ENCODE measurements at places on chromosomes 11 and 22.

- no peak for DNase-seq
Observed at GRCh38 chr11:31442086-31442485, 67.3 kb downstream of the IMMP1L start.

- DNase-seq = no peak
Observed at GRCh38 chr11:101509922-101510321, 73.9 kb downstream of the TRPC6 start.

DNA sequence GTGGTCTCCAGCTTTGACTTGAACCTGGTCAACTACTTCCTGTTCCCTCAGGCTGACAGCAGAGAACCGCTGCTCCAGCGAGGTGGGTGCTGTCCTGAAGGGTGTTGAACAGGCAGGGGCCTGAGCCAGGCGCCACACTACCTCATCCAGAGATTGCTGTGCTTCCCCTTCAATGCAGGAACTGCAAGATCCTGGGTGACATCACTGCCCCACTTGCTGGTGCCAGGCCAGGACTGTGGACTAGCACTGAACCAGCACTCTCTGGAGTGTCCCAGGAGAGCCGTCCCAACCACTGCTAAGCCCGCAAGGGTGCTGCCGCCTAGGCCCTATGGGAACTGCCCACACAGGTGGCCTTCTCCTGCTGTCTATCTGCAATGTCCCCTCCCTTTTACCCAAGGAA, 51.7 kb downstream of the GAB4 start:
- no peak for DNase-seq

DNA sequence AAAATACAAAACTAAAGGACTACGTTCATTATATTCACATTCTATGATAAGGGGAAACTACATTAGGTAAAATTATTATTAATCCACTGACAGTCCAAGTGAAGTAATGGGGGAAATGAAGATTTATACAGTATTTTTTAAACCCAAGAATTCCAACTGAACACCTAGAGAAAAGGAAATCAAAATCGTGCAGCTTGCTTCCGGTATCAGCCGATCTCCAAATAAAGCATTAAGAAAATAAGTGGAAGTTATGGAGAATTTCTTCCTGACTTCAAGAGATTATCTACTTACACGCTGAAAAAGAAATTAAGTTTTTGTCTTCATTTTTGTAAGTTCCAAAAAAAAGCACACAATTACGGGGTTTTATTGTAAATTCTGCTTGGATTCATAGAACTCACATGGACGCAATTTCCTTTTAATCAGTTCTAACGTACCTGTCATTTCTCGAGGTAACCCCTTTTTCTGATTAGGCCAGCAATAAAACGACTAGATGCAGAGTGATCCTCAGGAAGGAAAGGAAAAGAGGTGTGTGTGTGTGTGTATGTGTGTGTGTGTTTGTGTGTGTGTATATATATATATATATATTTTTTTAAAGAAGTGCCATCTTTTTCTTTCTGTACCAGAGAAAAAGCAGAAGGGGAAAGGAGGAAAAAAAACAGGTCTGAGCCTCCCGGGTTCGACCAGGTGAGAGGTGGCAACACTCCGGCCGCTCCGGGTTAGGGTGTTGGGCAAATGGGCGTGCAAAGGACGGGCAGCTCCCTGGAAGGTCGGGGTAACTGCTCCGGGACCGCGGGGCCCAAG, 1.1 kb downstream of the ZBTB44 start:
- DNase-seq = no peak

DNA sequence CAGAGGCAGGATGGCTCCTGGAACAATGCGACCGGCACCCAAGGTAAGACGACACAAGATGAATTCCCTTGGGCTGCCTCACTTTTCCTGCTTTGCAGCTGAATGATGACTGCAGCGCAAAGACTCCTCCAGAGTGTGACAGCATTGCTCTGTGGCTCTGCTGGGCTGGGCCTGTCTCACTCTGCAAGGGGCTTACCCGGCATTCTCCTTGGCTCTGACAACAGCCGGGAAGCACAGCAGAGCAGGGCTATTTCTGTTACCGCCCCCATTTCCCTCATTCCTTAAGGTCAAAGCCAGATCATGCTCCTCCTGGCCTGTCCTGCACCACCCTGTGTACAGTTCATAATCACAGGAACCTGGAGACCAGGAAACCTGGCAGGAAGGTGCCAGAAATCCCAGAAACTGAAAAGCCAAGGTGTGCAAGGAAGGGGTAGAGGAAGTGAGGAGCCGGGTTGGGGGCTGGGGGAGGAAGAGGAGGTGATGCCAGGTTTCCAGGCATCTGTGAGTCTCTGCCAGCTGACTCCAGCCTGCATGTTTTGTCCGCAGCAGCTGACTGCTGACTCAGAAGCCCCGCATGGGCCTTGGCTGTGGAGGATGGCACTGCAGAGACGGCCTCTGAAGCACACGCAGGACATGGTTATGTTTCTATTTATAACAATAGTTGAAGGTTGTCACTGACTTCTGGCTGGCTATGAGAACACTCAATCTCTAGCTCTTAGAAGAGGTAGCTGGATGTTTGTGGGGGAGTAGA, 113.6 kb downstream of the MICAL3 start:
- no peak for DNase-seq

- DNase-seq = peak; percentile 21
Observed at GRCh38 chr11:111586388-111586831, 15.8 kb upstream of the SIK2 start.

DNA sequence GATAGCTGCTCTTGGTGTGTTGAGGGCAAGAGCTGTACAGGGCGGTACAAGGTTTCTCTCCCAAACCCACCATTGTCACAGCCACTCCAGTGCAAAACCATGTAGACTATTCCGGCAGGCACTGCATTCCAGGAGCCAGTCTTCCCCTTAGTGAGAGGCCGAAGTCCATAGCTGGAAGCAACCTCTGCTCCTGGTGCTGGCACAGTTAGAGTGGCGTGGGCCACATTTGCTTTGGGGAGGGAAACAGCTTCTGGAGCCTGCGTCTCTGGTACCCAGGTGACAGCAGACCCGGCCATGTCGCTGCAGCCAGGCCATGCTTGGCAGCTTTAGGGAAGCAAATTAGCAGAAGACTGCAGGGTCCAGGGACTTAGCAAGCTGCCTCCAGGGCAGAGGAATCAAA, 788.0 kb downstream of the BRD1 start:
- DNase-seq = no peak

DNA sequence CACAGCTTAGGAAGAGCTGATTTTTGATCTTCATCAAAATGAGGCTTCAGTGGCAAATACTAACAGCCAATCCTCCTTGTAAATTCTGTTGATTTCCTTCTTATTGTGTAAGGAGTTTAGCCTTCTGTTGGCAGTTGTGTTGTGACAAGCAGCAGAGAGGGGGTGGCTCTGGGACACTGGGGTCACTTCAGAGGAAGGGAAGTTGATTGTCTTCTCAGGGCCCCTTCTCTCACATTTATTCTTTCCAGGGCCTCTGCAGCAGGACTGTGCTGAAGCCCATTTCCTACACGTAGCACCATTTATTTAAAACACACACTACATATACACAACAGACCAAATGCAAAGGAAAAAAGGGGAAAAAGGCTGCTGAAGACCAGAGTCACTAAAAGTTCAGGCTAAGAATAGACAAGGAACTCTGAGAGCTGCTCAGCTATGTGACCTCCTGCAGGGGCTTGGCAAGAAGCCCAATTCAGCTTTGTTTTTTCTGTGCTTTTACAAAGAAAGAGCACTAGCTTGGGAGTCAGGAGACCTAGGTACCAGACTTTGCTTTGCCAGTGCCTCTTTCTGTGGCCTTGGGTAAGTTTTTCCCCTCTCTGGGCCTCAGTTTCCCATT, 28.3 kb upstream of the UPB1 start:
- DNase-seq = no peak

- no peak for DNase-seq
Observed at GRCh38 chr22:26589367-26589844, 526 bp downstream of the TPST2 start.

DNA sequence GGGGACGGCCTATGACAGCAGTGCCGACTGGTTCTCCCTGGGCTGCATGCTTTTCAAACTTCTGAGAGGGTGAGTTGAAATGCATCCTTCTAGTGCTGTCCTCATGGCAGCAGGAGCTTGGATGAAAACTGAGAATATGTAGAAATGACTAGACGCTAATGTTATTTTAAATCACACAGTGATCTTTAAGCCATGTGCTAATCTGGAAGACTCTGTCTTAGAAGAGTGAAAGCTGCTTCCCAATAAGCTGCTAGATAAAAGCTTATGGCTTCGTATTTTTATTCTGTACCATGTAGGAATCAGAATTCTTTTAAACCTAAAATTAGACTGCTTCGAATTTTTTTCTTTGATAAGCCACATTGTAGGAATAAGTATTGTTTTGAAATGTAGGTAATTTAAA, 46.8 kb upstream of the MYO18B start:
- DNase-seq = no peak

DNA sequence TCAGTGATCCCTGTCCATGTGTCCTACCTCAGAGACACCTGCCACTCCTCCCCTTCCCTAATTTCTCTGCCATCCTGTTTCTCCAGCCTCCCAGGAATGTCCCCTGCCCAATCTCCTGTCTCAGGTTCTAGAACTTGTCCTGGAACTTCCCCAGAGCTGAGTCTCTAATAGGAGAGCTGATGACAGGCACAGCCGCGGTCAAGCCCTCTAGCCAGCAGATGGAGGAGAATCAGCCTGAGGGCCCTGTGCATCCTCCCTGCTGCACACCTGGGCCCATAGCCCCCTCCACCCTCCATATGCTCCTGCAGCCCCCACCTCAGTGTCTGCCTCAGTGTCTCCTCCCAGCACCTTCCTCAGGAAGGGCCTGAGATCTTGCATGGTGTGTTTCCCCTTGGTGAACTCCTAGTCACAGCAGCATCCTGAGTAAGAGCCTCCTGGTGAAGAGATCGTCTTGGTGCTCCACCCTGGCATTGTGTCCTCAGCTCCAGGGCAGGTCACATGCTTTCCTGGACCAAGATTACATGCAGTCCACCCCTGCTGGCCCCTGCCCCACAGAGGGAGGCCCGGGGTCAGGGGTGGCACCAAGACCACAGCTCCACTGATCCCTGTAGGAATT, 43.9 kb upstream of the VPREB1 start:
- no peak for DNase-seq

DNA sequence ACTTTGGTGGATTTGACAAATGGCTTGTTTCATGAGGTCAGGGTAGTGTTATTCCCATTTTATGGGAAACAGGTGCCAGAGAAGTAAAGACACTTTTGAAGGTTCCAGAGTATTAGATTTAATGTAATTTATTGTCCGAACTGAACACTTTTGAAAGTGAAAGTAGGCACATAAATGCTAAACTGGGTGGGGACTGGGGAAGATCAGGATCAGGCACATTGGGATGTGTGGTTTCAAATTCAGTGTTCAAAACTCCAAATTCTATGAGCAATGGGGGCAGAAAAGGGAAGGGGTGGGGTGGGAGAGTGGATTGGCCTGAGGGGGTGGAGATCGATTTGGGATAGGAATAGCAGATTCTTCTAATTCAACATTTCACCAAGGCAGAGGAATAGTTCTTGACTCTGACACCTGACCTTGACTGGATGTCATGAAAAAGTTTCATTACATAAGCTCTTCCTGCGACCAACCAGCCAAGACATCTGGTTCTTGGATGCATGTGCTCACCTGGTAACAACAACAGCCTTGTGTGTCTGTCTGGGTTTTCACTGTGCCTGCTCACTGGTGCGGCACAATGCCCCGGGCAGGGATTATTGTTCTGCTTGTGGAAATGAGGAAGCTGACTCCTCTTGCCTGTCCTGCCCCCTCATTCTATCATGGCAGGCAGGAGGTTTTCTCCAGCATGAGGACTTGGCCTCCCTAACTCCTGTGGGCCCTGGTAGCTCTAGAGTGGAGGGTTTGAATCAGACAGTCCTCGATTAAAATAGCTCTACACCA, 10.8 kb downstream of the PPFIBP2 start:
- no peak for DNase-seq

- DNase-seq = no peak
Observed at GRCh38 chr11:14193644-14194043, 165.3 kb downstream of the RRAS2 start.

- DNase-seq = no peak
Observed at GRCh38 chr11:78603792-78604191, 29.1 kb upstream of the NARS2 start.

DNA sequence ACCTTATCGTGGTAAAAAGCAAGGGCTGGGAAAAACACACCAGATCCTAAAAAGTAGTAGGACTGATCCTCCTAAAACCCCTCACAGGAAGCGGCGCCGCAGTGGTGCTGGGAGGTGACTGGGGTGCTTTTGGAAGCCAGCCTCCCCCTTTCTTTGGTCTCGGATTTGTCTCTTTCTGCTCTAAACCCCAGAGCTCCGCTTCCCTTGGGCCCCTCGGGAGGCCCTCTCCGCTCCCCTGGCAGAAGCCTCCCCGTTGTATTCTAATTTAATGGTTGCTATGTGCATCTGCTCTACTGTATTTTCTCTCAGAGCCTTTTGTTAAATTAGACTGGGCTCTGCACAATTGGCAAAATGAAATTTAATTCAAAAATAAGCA, 587.7 kb downstream of the OPCML start:
- DNase-seq = no peak

GRCh38 chr11:116840224-116840745, 2.9 kb upstream of the APOA1 start:
- DNase-seq = no peak

DNA sequence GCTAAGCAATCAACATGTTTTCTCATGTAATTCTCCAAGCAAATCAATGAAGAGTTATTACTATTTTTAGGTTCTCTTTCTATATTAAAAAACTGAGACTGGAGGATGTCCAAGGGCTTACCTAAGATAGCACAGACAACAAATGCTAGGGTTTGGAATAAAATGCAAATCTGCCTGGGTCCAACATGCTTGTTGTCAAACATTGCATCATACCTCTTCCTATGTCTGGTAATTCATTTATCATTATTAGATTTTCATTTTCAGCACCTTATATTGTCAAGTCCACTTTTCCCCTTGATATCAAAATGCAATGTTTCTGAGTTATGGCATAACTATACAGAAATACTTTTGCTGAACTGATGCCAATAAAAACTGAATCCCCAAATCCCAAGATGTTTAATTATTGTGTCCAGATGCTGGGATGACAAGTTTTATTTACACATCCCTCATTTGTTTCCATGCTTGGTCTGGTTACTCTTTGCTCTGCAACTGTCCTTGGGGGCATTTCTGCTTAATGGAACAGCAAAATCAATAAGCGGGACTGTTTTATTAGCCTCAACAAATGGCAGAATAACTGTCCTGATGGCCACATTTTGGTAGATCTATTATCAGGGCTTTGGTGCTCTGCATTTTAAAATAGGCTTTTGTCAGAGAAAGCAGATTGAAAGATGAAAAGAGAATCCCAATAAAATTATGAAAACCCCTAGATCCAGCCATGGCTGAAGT, 86.0 kb downstream of the C11orf87 start:
- no peak for DNase-seq

Data from stimulated activated CD8-positive, alpha-beta memory T cell treated with anti-CD3 and anti-CD28 coated beads, Interleukin-4, amount 100 ng/mL, for 1 hour (primary cell).